Urinary bladder (tissue), 4 donors: ENCODE measurements at places on chromosomes 12 and 14.

GRCh38 chr12:54945082-54945481 is 39.5 kb downstream of the TESPA1 start:
- no peak for DNase-seq

- DNase-seq = no peak
Measured at GRCh38 chr12:11540615-11541310, 108.7 kb upstream of the ETV6 start.

DNA sequence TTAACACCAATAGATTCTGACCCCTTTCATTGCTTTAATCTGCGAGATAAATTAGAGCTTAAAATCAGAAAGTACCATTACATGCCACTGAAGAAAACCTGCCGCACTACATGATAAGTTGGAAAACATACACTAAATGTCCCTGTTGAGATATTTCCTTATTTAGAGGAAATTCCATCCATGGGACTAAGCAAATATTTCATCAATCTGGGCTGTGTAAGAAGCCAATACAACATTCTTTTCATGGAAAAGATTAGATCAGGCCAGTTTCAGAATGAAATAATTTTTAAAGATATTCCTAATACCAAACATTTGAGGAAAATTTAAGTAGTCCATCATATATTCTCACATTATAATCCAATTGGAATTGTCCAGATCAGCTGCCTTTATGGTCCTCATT is 112.8 kb downstream of the LLPH start:
- DNase-seq = no peak

DNA sequence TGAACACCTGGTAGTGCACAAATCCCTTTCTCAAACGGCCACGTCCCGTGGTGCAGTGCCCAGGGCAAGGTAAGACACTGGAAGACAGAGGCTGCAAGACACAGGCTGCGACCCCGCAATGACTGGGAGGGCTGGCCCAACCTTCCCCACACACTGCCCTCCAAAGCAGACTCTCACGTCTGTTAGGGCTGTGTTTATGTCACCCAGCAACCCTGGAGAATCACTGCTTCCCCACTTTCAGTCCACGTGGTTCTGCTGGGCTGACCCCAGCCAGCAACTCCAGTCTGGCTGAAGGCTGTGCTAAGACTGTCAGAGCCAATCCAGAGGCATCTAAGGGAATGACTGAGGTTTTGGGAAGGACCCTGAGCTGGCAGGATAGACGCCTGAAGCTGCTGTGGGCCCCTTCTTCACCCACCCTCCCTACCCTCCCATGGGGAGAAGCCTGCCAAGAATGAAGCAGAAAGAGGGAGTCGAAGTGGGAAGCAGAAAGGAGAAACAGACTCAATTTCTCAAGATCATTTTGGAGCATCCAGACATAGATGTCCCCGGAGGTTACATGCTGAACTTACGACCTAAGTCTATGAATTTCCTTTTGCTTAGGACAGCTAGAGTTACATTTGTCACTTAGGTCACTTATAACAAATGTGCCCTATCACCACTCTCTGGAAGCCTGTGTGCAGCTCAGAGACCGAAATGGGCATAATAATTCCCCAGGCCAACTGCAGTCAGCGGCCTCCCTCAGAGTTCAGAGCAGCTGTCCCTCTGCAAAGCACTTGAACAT is 11.7 kb downstream of the KDM2B start:
- no peak for DNase-seq
